ENCODE measurements at places on chromosomes 1 and 21.

DNA sequence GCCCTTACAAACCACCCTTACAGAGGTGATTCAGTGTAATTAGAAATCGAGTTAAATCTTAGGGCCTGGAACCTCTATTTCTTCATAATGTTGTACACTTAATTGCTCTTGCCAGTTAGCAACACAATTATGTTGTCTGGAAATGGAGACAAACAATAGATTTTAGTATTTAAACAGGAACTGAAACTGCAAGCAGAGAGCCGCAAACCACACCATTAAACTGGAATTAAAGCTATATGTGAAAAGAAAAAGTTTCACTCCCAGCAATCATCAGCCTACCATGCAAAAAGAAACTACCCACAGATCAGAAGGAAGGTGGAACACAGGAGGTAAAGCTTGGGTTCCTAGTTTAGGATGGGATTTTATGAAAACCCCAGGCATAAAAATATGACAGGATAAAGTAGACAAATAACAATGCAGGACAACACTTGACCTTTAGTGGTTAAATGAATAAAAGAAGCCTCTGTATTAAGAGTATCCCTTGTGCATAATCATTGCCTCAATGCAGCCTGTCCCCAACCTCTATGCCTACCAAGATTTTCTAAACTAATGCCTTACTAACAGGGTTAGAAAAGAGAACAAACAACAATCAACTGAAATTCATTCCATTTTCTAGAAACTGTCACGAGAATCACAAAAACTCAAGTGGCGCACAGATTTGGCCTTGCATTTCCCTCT, 304.3 kb upstream of the ESRRG start:
- DNase-seq = no peak

GRCh38 chr1:158179301-158180041, 1.2 kb upstream of the CD1D start:
- no peak for DNase-seq

DNA sequence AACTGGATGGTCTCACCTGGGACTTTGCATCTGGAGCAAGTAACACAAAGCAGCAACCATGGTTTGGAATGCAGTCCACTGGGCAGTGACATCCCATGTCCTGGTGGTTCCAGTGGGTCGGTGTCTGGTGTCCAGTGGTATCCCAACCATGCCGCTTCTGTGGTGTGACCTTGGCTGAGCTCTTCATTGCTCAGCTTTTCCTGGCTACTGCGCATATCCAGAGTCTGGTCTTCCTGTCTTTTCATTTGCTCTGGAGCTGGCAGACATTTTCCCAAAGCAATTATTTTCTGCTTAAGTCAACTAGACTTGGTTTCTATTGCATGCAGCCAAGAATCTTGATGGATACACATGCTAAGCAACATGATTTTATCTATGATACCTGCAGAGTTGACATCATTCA, 28.4 kb upstream of the CD2 start:
- DNase-seq = no peak

DNA sequence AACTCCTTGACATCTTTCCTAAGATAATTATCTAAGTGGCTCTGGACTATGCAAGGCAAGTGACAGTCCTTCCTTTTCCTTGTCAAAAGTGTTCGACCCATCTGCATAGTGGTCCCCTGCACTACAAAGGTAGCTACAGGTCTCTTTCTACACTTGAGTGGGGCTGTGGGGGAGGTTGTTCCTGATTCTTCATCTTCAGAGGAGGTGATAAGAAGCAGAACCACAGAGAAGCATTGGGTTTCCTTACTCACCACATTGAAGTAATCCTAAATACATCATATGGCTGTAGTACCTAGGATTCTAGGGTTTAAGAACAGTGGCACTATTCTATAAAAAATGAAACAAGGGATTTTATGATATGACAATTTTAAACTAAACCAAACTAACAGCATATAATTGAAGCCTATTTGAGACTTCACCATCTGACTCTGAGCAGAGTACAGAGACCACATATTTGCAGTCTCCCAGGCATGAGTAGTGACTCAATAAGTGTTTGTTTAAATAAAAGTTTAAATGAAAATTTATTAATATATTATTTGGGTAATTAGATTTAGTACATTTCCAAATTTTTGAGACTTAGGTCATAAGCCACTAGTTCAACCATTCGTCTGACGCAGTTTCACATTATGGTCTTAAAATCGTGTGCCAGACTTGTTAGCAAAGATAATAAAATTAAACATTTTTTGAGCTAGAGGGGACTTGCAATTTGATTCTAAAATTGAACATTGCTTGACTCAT, 54.9 kb upstream of the NEK7 start:
- DNase-seq = no peak

GRCh38 chr1:89826594-89826993, 5.8 kb downstream of the LRRC8D start:
- DNase-seq = no peak

- DNase-seq = no peak
These were observed 360.4 kb downstream of the MATN1 start for GRCh38 chr1:30363031-30363430.

DNA sequence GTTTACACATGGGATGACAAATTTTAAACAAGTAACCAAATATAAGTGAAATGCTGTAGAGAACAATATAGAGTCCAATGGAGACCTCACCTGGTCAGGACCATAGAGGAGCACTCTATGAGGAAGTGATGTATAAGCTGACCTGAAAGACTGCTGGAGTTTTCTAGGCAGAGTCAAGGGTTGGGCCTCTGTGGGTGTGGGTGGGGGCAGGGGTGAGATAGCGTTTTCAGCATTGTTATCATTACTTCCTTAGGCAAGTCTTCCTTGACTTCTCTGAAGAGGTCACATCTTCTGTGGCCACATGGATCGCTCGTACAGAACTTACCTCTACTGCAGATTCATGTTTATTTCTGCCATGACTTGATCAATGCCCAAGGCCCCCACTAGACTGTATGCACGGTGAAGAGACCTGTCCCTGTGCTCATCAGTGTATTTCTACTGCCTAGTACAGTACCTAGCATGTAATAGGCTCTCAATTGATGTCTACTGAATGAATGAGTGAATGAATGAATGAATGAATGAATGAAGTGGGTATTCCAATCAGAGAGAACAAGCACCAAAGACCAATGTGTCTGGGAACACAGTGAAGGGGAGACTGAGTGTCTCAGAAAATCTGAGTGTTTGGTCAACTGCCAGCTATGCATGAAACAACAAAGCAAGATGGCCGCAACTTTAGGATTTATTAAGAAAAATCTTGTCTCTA, 116.5 kb downstream of the RNF220 start:
- DNase-seq = no peak

DNA sequence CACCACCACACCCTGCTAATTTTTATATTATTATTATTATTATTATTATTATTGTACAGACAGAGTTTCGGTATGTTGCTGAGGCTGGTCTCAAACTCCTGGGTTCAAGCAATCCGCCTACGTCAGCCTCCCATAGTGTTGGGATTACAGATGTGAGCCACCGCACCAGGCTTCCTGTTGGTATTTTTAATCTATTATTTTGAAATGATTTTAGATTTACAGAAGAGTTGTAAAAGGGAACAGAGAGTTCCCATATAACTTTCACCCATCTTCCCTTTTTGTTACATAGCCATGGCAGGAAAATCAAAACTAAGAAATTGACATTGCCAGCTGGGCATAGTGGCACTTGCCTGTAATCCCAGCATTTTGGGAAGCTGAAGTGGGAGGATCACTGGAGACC, 42.9 kb upstream of the CITED4 start:
- DNase-seq = no peak

DNA sequence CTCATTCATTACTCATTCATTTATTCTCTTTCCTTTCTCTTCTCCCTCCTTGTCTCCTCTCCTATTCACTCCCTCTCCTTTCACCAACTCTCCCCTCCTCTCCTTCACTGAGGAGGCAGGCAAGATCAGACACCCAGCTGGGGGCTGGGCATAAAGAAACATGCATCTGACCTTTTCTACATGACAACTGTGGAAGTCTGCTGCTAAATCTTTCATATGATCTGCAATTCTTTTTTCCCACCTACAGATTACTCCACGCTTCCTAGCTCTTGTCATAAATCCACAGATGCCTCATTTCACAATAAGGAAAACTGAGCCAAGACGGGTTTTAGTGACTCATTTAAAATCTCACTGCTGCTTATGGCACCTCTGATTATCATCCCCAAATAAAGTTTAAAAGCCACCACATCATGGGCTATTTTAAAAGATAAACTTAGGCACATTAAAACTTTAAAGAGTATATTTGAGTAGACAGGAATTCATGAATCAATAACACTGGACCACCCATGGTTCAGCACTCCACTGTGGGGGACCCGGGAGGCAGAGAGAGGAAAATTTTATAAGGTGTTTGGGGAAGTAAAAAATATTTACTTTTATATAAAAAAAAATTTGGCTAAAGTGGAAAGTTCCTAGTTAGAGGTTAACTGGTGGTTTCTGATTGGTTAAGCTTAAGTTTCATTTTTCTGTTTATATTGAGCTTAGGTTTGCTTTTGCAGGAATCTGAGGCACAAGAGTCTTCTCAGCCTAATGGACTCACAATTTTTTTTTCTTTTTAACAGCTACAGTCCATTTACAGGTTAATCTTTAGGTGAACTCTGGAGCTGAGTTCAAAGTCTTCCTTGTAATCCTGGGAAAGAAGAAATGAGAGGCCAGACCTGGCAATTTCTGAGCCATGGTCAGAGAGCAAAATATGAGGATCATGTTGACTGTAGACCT, 55.8 kb upstream of the DNAH14 start:
- DNase-seq = no peak

GRCh38 chr1:109788695-109789521, 25.2 kb upstream of the EPS8L3 start:
- no peak for DNase-seq

DNA sequence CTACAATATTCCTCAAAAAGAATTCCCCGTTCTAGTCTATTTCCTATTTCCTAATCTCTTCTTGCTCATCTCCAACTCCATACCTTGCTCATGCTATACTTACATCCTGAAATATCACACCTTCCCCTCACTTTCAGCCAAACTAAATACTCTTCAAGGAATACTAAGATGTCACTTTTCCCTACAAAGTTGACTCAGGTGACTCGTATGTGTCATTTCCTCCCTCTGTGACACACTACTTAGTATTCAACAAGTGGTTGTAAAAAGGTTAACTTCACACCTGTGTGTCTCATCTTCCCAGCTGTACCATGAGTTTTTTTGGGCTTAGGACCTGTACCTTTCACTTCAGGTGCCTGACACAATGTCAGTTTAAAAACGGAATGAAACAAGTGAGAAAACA, 81.9 kb upstream of the LBR start:
- no peak for DNase-seq

GRCh38 chr1:2204415-2205190, 10.0 kb upstream of the FAAP20 start:
- no peak for DNase-seq

DNA sequence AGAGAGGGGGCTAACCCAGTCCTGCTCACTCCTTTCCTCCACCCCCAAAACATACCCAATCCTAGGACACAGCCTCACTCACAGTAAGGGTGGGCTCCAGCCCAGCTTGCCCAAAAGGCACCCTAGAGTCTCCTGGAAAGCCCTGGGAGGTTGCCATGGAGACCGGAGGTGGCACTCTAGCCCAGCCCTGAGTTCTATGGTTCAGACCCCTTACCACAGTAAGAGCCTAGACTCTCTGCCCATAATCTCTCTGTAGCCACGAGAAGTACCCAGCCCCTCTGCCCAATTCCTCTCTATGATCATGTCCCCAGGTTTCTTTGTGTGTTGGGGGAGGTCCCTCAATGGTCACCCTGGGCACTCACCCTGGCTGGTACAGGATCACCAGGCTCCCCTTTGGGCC, 14.4 kb downstream of the COL16A1 start:
- DNase-seq = no peak

GRCh38 chr1:15758953-15759661, 512 bp downstream of the FBLIM1 start:
- DNase-seq = no peak

DNA sequence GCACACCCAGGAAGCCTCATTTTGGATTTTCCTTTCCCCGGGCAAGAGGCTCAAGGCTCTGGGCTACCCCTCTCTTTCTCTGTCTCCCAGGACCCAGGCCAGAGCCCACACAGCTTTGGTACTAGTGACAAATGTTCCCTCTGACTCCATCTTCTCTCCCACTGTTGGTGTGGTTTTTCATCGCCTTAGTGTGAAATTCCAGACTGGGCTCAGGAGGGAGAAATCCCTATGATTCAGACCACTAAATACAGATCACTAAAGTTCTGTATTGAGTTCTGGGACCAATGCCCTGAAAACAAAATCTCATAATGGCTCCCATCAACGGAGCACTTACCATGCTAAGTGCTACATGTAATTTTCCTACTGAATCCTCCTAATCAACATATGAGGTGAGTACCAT, 26.1 kb downstream of the IQGAP3 start:
- no peak for DNase-seq

GRCh38 chr1:203480525-203481084, 5.0 kb downstream of the PRELP start:
- DNase-seq = no peak

- DNase-seq = peak; percentile 54
These were observed 707 bp upstream of the KLHL21 start for GRCh38 chr1:6603238-6603914.

DNA sequence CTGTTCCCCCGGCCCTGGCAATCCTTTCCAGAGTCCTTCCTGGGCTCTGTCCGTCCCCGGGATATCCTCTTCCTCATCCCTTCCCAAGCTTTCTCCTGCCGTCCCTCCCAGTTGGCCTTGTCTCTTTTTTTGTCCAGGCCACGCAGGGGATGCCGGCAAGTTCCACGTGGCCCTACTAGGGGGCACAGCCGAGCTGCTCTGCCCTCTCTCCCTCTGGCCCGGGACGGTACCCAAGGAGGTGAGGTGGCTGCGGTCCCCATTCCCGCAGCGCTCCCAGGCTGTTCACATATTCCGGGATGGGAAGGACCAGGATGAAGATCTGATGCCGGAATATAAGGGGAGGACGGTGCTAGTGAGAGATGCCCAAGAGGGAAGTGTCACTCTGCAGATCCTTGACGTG, 13.4 kb upstream of the SVBP start:
- DNase-seq = no peak

DNA sequence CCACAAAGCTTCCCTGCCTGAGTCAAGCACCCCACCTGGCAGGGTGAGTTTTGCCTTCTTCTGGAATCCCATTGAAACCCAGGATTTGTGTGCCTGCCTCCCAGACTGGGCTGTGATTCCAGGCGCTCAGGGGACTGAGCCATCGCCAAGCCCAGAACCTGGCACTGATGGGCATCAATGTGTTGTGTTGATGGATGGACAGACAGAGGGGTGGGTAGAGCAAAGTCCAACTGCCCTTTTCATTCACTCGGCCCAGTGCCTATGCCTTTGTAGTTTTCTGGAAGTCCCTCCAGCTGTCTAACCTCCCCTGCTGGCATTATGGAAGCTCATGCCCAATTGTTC, 66.0 kb upstream of the LAPTM5 start:
- DNase-seq = no peak

DNA sequence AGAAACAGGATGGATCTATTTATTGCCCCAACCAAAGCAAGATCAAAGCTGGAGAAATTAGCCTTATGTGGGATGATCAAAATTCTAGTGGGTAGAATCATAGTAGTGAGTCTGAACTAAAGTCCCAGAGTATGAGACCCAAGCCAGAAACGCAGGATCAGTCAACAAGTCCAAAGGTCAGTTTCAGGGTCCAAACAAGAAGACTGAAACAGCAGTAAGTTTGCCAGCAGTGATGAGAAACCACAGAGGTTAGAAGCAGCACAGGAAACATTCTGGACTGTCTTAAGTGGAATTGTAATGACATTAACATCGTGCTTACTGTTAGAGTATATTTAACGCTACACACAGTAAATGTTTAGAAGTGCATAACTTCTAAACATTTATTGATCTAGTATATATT, 251.0 kb downstream of the LRRIQ3 start:
- DNase-seq = no peak

All from stimulated activated CD4-positive, alpha-beta T cell treated with anti-CD3 and anti-CD28 coated beads, Interleukin-12 subunit alpha, Interleukin-12 subunit beta, amount 100 ng/mL, for 48 hours (primary cell).